Myocyte (in vitro differentiated cells): ENCODE measurements at places on chromosomes 7 and 10.

DNA sequence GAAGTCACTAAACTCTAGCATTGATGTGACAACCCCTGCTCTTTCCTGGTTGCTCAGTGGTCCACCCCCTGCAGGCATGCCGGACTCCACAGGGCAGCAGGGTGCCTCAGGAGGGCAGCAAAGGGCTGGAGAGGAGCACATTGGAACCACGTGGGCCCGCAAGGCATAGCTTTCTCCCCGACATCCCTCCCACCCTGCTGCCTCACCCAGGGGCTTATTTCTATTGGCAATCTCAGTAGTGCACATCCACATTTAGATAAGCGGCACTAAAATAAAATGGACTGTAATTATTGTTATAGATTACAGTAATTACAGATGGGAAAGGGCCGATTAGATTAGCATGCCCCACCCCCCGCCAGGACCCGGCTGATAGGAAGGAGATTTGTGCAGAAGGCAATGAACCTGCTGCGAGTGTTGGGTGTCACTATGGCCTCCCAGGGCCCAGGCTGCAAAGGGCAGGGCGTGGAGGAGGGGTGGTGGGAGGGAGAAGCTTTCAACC lies 580.1 kb downstream of the GRID1 start:
- no peak for DNase-seq

DNA sequence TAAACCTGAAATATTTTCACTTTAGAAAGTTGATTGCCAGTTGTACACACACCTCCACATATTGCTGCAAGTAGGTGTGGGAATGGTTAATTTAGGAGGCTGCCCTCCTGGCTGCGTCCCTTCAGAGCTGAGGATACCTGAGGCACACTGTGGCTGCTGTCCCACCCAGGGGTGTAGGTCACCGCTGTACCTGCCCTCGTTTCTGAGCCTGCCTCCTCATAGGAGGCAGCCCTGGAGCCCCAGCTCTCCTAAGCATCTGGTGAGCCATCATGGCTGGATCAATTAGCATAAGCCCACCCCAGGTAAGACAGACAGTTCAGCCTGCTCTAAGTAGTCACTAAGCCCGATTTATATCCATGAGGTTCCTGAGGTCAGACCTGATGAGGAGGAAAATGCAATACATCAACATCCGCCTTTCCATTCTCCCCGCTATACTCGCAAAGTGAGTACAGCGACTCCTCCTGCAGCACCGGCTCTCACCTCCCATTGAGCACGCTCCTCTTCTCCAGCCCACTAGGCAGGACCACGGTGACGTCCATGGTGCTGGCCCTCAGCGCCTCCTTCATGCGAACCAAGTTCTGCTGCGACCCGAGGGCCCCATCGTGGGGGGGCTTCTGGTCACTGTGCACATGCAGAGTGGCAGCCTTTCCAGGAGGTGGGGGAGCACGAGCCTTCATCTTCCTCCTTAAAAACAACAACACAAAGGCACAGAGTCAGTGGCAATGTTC lies 97.2 kb downstream of the COBL start:
- DNase-seq = no peak

DNA sequence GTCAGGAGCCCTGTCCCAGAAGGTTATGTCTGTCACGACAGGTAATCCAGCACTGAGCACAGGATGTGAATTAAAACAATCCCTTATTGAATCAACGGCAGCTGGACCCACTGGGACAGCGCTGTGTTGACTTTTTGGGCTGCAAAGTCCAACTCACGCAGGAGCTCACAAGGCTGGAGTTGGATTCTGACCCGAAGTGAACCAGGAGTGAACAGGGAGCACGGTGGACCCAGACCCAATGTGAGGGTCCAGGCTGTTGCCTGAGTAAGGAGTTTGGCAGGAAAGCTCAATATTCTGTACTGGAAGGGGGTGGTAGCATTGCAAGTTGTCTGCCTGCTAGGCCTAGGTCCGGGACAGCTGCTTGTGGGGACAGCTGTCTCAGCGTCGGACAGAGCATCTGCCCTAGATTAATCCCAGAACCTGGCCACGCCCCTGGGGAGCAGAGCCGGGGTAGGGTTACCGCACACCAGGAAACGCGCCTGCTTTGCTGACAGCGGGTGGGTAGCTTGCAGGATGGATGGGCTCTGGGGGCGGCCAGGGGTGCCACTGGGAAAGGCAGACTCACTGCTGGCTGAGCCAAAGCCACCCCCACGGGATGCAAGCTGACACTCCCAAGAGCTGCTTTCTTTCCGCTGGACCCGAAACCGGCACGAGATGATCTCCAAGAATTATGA lies 24.0 kb downstream of the COL26A1 start:
- peak; percentile 98 for DNase-seq

- DNase-seq = no peak
Measured at GRCh38 chr10:30877111-30877510, 154.6 kb downstream of the ZNF438 start.

GRCh38 chr10:131130025-131130424 lies 181.5 kb downstream of the TCERG1L start:
- no peak for DNase-seq

DNA sequence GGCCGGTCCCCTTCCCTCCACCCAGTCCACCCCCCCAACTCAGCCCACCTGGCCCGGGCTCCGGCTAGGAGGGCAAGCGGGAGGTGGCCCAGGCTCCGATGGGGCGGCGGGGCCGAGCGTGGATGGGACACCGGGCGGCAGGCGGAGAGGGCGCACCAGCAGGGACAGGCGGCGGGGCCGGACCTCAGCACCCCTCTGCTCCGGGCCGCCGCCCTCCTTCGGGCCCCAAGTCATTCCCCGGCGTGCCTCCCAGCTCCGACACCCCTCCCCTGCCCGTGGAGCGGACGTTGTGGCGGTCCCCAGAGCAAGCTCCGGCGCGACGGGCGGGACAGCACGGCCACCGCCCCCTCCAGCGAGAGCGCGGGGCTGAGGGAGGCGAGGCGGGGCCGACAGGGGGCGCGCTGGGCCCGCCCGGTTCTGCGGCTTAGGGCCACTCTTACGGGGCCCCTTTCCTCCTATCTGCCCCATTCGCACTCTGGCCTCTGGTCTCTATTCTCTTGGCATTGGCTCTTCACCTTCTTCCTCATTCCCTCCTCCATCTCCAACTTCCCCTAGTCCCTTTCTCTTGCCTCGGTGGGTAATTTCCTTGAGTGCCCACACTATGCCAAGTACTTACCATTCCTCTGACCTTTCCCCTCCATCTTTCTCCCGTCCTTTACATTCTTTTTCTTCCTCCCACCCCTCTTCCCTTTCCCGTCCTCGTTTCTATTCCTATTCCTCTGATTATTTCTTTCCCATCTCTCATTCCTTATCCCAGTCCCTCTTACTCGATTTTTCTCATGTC lies 701 bp upstream of the GBX1 start:
- no peak for DNase-seq

DNA sequence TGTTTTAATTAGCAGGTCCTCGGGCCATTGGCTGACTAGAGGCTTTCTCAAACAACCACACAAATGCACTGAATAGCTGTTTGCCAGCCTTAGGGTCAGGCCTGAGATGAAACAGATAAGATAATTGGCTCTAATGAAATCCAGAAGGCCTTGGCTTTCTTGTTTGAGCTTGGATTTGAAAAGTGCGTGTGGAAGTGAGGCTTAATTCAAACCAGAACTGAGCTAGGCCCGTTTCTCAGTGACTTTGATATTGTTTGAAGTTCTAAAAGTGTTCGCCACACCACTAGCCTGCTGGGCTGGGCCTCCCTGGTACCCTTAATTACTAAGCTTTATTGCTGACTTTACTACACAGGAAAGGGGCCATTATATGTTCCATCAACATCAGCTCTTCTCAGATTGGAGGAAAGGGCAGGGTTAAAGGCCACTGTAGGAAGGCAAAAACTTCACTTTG lies 270.6 kb downstream of the TWIST1 start:
- no peak for DNase-seq

GRCh38 chr7:107208024-107208521 lies 39.3 kb downstream of the HBP1 start:
- DNase-seq = peak; percentile 60

DNA sequence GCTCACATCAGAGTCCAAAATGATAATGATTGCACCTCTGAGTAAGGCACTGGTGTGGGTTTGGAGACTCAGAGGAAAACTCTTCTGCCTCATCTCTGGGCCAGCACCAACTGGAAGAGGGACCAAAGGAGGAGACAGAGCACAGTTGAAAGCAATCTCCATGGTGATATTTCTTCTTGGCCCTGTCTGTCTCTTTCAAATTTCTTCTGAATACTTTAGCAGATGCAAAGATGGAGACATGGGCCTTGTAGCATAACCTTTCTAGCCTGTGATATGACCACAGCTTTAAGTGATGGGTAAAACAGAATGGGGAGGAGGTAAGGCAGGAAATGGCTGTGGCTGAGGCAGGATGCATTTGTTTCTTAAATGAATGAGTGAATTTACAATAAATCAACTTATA lies 12.2 kb upstream of the GIMAP7 start:
- DNase-seq = no peak

- peak; percentile 49 for DNase-seq
Measured at GRCh38 chr10:50224330-50224952, 26.9 kb downstream of the ASAH2 start.

DNA sequence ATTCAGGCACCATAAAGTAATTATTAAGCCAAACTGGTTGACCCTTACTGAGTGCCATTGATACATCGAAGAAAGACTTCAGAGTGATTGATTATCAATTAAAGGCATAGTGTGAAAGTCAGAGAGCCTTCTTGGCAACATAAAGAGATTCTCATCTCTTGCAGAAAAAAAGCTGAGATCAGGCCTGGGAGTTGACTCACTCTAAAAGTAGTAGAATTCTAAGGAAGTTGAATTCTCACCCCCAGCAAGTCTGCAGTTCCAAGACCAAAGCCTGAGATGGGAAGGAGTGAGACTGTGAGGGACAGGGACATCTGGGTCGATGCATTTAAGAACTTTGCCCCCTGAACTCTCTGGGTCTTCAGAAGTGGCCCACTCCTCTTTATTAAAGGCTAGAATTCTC lies 21.6 kb upstream of the ERCC6 start:
- no peak for DNase-seq

GRCh38 chr10:70585578-70586169 lies 16.9 kb downstream of the PRF1 start:
- DNase-seq = no peak

DNA sequence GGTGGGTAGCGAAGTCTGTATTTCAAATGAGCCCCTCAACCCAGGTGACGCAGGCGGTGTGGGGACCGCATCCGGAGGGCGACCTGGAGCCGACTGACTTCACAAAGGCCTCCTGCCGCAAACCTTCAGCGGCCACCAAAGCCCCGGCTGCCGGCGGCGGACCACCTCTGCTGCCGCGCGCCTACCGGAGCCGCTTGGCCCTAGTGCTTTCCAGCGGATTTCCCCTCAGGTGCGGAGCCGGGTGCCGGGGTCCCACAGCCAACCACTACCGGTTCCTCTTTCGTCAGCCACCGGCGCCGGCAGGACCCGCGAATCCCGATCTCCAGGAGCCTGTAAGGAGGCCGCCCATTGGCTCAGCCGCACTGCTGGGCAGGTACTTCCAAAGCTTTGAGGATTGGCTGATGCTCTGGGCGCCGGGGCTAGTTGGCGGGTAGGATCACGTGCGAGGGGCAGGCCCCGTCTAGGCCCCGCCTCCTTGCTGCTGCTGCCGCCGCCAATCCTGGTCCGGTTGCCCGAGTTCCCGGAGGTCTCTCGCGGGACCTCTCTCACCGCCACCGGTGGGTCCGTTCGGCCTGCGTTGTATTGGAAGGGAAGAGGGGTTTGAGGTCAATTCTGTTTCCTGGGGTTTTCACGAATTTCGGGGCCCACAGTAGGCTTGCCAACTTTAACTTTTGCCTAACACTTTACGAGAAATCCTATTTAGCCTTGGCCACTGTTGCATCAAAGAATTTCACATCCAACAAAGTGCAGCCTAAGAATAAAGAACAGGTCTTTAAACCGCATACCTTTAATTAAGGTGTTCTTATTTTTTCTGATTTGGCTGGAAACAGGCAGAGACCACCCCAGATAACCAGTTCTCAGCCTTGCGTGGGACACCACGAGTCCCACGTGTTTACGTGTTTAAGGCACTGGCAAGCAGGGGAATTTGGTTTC lies at the start of gene GSTO2:
GSTO2 (plus strand) TSS at position 472 of the 933 bp plus-strand sequence. CDS start 5,732 bp downstream, outside the sequence.
- DNase-seq = no peak

DNA sequence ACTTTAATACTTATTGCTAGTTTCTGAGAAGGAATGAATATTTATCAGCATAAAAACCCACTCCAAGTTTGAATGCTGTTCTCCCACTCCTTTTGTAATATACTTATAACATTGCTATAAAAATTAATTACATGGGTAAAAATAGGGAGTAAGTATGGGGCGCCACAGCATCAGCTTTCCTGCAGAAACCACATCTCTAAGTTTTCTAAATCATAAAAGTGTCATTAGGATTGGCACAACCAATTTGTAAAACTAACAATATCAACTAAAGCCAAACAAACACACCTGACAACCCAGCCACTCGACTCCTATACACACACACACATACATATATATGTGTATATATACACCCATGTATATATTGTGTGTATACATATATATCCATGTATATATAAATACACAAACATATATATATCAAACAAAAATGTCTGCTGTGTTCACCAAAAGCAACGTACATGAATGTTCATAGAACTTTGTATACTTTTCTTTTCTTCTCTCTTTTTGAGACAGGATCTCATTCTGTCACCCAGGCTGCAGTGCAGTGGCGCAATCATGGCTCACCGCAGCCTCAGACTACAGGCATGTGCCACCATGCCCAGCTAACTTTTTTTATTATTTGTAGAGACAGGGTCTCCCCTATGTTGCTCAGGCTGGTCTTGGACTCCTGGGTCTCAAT lies 14.8 kb upstream of the LRRC17 start:
- no peak for DNase-seq

DNA sequence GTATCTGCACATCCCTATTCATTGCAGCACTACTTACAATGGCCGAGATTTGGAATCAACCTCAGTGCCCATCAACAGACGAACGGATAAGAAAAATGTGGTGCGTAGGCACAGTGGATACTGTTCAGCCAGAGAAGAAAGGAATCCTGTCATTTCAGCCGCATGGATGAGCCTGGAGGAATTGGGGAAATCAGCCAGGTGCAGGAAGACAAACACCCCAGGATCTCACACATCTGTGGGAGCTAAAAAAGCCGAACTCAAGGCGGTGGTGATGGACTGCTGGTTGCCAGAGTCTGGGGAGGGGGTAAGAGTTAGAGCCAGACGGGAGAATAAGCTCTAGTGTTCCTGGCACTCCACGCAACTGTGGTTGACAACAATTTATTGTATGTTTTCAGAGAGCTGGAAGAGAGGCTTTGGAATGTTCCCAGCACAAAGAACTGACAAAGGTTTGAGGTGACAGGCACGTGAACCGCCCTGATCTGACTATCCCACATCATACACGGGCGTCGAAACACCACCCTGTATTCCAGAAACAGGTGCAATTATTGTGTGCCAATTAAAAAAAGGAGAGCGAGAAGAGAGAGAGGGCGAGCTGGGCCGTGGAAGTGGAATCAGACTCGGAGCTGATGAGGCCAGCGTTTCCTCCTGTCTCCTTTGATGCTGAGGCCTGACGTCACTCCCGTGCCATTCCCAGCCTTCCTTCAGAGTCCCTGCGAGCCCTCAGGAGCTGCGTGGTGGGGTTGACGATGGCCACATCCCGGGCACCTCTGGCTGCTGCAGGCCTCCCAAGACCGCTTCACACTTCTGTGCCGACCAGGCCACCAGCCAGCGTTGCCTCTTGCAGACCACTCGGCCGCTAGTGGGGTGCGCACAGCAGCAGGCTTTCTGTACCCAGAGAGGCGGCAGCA lies 189.5 kb downstream of the DNAJB6 start:
- DNase-seq = no peak

GRCh38 chr7:149707448-149707886 lies 65.9 kb downstream of the ZNF467 start:
- DNase-seq = no peak

- no peak for DNase-seq
Measured at GRCh38 chr10:27391916-27392315, 112.2 kb upstream of the RAB18 start.
